ENCODE measurements at places on chromosomes 1 and 21.

DNA sequence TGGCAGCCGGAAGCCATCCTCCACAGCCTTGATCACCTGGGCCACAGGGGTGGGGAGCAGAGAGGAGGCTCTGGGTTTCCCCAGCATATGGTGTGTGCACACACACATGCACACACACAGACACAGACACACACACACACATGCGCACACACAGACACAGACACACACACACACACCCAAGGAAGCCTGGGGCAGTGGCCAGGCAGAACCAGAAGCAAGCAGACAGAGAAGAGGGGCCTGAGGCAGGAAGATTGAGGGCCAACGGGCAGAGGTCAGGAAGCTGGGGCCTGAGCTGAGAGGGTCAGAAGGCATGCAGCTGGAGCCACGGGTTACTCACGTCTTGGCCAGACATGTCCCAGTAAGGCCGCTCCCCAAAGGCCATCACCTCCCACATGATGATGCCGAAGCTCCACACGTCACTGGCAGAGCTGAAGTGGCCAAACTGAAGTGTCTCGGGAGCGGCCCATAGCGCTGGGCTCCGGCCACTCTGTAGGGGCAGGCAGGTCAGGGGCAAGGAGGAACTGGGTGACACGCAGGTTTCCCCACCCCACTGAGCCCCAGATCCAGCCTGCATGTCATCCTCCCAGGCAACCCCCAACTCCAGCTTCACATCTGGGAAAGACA is 27.4 kb downstream of the CDCA8 start:
- DNase-seq = no peak

GRCh38 chr1:32900956-32901822 is at the start of gene TMEM54:
TMEM54 (minus strand) TSS chr1:32901389; CDS start chr1:32901238, 151 bp downstream.
- no peak for DNase-seq

GRCh38 chr1:155141749-155142148 is 1.4 kb upstream of the DPM3 start:
- no peak for DNase-seq

- no peak for DNase-seq
Measured at GRCh38 chr1:147111381-147112130, 60.7 kb downstream of the PRKAB2 start.

GRCh38 chr1:61011561-61012263 is 70.6 kb upstream of the NFIA start:
- DNase-seq = no peak

- DNase-seq = no peak
Measured at GRCh38 chr1:230401101-230401500, 25.0 kb downstream of the PGBD5 start.
